NCI-H2081 treated with DMSO at 0.1 percent for 48 hours (cell line): ENCODE measurements at places on chromosomes 16 and 17.

DNA sequence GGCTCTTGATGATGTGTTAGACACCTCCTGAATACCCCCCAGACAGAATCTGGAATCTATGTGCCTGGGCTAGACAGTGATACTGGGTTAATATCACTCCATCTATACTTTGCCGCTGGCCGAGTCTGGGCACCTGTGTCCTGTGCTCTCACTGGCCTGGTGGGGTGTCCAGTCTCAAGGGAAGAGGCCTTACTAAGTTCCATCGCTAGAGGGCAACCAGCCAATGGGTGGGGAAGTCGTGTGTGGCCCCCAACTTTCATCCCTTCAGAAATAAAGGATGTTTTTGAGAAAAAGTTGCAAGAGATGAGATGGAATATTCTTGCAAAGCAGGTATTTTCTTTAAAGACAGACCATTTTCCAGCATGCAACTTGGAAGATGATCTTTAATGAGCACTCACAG lies 1.6 kb upstream of the GLP2R start:
- no peak for DNase-seq

- DNase-seq = no peak
Measured at GRCh38 chr16:15983898-15984297, 34.5 kb downstream of the ABCC1 start.

- DNase-seq = no peak
Measured at GRCh38 chr17:48307814-48308411, 122.1 kb downstream of the SKAP1 start.

DNA sequence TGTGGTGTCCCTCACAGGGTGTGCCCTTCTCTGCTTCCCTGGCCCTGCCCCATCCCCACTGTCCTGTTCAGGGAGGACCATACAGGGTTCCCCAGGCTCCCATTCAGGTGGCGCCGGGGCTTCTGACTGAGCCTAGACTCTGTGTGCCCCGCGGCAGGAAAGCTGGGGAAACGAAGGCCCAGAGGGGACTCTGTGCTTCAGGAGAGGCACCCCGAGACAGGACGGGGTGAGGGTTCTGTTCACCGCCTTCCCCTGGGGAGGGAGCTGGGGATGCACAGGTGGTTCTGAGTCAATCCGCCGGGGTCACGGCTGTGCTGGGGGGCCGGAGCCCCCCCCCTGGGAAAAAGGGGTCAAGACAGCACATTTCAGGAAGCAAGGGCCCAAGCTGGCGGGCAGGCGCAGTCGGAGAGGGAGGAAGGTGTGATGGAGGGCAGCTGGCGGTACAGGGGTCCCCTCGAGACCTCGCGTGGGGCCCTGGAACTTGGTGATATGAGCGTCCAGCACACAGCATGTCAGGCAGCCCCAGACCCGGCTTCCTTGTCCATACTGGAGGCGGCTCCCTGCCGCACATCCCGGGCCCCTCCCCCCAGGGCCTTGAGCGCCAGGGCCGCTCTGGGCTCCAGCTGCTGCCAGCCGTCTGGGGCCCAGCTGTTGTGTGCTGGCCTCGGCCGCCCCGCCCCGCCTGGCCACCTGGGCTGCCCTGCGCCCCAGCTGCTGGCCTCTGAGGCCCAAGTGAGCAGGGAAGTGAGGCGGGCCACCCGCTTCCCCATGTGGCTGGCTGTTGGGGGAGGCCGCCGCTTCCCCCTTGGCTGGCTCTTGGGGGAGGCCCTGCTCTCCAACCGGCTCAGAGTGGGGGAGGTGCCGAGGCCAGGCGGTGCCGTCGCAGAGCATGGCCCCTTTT lies 5.6 kb upstream of the NOTUM start:
- DNase-seq = no peak
